ENCODE measurements at places on chromosomes 12 and 14.

GRCh38 chr12:6347367-6348338, 5.8 kb upstream of the TNFRSF1A start:
- no peaks in the 10 kb centered on the region for H3K36me3 ChIP-seq
- peaks cover 39% of the 10 kb centered on the region for H3K4me1 ChIP-seq
- H3K4me3 ChIP-seq = no peak overlapping the region
- no peak for DNase-seq

DNA sequence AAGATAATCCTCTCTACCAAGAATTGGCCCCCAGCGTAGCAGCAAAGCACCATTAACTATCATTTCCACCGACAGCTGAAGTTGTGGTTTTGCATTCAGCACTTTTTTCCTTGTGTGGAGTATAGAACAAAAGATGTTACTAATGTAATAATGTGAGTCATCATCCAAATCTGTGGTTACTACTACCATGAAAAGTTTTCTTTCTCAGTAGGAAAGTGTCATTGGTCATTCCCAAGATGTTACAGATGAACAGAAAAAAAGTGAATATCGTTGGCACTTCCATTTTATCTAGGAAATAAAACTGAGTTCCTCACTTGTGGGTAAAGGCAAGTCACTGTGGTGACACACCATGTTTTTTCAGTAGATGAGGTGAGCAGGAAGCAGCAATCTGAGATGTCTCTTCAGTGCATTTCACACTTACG, 30.3 kb upstream of the IFNG start:
- no peaks in the 10 kb centered on the region for H3K36me3 ChIP-seq
- peaks cover 3% of the 10 kb centered on the region for H3K27me3 ChIP-seq
- H3K4me1 ChIP-seq = peaks cover 45% of the 10 kb centered on the region
- peak; percentile 68 for DNase-seq
- H3K4me3 ChIP-seq = peak overlapping the region; percentile 6

DNA sequence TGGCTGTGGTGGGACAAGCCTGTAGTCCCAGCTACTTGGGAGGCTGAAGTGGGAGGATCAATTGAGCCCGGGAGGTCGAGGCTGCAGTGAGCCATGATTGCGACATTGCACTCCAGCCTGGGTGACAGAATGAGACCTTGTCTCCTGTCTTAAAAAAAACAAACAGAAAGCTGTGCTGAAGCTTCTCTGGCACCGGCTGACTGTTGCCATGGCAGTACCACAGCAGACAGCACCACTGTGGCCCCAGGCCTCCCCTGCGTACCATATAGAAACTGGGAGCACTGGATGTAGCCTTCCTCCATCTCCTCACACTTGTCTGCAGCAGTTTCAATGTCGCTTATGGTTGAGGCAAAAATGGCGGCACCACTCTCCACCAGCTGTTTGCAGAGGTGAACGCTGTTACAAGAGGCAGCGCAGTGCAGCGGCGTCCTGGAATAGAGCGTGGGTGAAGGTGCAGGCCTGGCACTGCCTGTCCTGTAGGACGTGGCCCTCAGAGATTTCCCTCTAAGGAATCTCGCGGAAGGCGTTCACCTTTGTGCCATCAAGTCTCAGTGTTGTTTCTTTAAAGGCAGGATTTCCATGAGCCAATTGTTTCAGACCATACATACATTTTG, 21.9 kb downstream of the ZFYVE21 start:
- DNase-seq = no peak
- H3K27me3 ChIP-seq = no peaks in the 10 kb centered on the region
- H3K27ac ChIP-seq = no peak overlapping the region
- no peak overlapping the region for H3K4me3 ChIP-seq
- H3K4me1 ChIP-seq = no peaks in the 10 kb centered on the region
- no peaks in the 10 kb centered on the region for H3K36me3 ChIP-seq

DNA sequence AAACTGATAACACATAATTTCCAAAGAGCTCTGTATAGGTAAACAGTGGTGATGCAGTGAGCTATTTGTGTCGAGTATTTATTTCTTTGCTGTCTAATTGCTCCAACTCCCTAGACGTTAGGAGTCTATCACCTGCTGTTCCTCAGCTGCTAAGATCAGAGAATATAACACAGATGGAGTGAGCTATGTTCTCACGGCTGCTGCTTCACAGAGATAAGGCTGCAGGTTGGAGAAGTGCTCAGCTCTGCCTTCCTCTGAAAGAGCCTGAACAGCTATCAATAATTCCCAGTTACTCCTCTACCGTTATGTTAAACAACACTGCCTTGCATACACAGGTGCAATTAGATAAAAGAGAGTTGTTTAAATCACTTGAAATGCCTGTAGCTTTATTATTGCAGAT, 103.2 kb upstream of the MDGA2 start:
- no peaks in the 10 kb centered on the region for H3K4me1 ChIP-seq
- H3K27ac ChIP-seq = no peak overlapping the region
- no peak overlapping the region for H3K4me3 ChIP-seq
- no peaks in the 10 kb centered on the region for H3K27me3 ChIP-seq
- no peak for DNase-seq

DNA sequence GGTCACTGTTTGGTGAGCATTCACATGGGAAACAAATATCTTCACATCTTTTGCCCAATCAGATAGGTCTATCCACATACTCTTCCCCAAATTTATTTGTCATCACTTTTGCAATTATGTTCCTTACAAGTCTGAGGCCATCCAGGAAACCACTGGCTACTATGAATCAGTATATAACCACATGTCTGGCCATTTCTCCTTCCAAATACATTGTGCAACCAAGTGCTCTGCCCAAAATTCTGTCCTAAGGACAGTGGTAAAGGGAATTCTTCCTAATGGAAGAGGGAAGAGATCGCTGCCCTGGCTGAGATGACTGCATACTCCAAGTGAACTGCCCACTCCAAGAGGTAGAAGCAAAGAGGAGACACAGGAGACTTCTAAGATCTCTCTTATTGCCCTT, 148.9 kb upstream of the MAX start:
- no peak for DNase-seq
- no peak overlapping the region for H3K4me3 ChIP-seq
- H3K27ac ChIP-seq = no peak overlapping the region
- no peaks in the 10 kb centered on the region for H3K36me3 ChIP-seq
- H3K27me3 ChIP-seq = no peaks in the 10 kb centered on the region

DNA sequence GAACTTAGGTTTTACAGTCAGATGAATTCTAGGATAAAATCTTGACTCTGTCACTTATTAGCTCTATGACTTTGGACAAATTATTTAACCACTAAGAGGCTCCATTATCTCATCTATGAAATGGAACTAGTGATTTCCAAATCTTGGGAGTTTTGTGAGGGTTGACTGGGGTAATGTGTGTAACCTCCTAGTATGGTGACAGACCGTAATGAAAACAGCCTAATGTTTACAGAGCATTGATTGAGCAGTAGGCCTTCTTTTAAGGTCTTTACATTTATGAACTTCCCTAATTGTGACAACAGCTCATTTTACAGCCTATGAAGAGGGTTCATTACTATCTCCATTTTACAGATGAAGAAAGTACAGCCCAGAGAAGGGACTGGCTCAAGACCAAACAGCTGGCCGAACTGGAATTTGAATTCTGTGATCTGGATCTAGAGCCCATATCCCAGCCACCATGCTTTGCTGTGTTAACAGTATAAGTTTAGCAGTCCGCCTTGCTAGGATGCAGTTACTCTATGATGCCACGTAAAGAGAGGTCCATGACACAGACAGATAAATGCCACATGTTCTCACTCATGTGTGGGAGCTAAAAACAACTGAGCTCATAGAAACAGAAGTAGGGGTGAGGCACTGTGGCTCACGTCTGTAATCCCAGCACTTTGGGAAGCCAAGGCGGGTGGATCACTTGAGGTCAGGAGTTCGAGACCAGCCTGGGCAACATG, 9.1 kb upstream of the FBXL14 start:
- no peaks in the 10 kb centered on the region for H3K27me3 ChIP-seq
- no peak for DNase-seq
- H3K27ac ChIP-seq = peak overlapping the region; percentile 79

DNA sequence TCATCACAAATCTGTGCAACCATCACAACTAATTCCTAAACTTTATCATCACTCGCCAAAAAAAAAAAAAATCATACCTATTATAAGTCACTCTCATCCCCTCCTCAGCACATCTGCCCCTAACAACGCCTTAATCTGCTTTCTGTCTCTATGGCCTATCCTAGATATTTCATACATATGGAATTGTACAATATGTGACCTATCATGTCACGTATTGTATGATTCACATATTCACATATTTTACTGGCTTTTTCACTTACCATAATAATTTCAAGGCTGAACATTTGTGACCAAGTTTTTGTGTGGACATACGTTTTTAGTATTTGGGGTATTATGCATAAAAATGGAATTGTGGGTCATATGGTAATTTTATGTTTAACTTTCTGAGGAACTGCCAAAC, 400.7 kb downstream of the DAD1 start:
- no peak overlapping the region for H3K27ac ChIP-seq
- no peak for DNase-seq
- no peaks in the 10 kb centered on the region for H3K27me3 ChIP-seq
- no peaks in the 10 kb centered on the region for H3K36me3 ChIP-seq
- H3K4me1 ChIP-seq = no peaks in the 10 kb centered on the region

- no peak for DNase-seq
- no peak overlapping the region for H3K4me3 ChIP-seq
- no peak overlapping the region for H3K27ac ChIP-seq
- H3K27me3 ChIP-seq = peaks cover 2% of the 10 kb centered on the region
- H3K4me1 ChIP-seq = no peaks in the 10 kb centered on the region
Measured at GRCh38 chr14:60353420-60353819, 104.4 kb downstream of the PPM1A start.

- no peak overlapping the region for H3K4me3 ChIP-seq
- H3K36me3 ChIP-seq = no peaks in the 10 kb centered on the region
- H3K27ac ChIP-seq = no peak overlapping the region
- peaks cover 8% of the 10 kb centered on the region for H3K4me1 ChIP-seq
- no peak for DNase-seq
- peaks cover 33% of the 10 kb centered on the region for H3K27me3 ChIP-seq
Measured at GRCh38 chr14:69040353-69040752, 61.3 kb upstream of the ACTN1 start.

GRCh38 chr12:67318786-67319185, 49.6 kb downstream of the CAND1 start:
- no peaks in the 10 kb centered on the region for H3K27me3 ChIP-seq
- peaks cover 63% of the 10 kb centered on the region for H3K36me3 ChIP-seq
- DNase-seq = no peak
- no peak overlapping the region for H3K27ac ChIP-seq
- peaks cover 13% of the 10 kb centered on the region for H3K4me1 ChIP-seq

GRCh38 chr14:103206836-103207387, 83.7 kb downstream of the TNFAIP2 start:
- DNase-seq = no peak
- no peak overlapping the region for H3K27ac ChIP-seq
- H3K27me3 ChIP-seq = peaks cover 33% of the 10 kb centered on the region
- peaks cover 2% of the 10 kb centered on the region for H3K4me1 ChIP-seq
- H3K4me3 ChIP-seq = no peak overlapping the region

GRCh38 chr12:3681595-3682061, 71.3 kb downstream of the CRACR2A start:
- H3K27ac ChIP-seq = no peak overlapping the region
- no peak overlapping the region for H3K4me3 ChIP-seq
- no peaks in the 10 kb centered on the region for H3K27me3 ChIP-seq

DNA sequence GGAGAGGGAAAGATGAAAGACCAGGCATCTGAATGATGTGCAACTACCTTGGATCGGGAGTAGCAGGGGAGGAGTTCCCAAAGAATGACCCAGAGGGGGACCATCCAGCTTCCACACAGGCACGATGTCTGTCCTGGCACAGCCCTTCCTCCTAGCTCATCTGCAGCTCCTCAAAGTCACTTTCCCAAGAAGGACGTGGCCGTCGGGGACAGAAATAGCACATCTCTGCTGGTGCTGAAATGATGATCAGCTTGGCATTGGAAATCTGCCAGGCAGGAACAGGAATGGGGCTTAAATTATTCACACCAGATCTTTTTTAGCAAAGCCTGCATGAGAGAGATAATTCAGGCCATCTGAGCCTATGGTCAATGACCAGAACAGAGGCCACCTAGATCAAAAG, 41.7 kb downstream of the TSPAN11 start:
- peaks cover 7% of the 10 kb centered on the region for H3K27me3 ChIP-seq
- H3K4me3 ChIP-seq = no peak overlapping the region
- no peaks in the 10 kb centered on the region for H3K4me1 ChIP-seq
- no peak for DNase-seq
- no peaks in the 10 kb centered on the region for H3K36me3 ChIP-seq

GRCh38 chr14:61638595-61639387, 56.5 kb upstream of the HIF1A start:
- DNase-seq = no peak
- no peak overlapping the region for H3K4me3 ChIP-seq
- peaks cover 2% of the 10 kb centered on the region for H3K36me3 ChIP-seq
- no peaks in the 10 kb centered on the region for H3K27me3 ChIP-seq

DNA sequence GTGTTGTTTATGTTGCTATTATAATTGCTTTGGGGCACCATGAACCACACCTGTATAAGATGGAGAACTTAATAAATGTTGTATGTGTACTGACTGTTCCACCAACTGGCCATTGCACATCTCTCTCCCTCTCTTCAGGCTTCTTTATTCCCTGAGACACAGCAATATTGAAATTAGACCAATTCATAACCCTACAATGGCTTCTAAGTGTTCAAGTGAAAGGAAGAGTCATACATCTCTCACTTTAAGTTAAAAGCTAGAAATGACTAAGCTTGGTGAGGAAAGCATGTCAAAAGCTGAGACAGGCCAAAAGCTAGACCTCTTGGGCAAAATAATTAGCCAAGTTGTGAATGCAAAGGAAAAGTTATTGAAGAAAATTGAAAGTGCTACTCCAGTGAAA, 373.3 kb downstream of the RGS6 start:
- no peak overlapping the region for H3K27ac ChIP-seq
- no peaks in the 10 kb centered on the region for H3K4me1 ChIP-seq
- no peaks in the 10 kb centered on the region for H3K36me3 ChIP-seq
- peaks cover 12% of the 10 kb centered on the region for H3K27me3 ChIP-seq
- no peak for DNase-seq
- no peak overlapping the region for H3K4me3 ChIP-seq

- DNase-seq = peak; percentile 55
- peaks cover 8% of the 10 kb centered on the region for H3K4me1 ChIP-seq
- H3K27ac ChIP-seq = no peak overlapping the region
- H3K27me3 ChIP-seq = no peaks in the 10 kb centered on the region
- peaks cover 2% of the 10 kb centered on the region for H3K36me3 ChIP-seq
Measured at GRCh38 chr12:26633591-26634210, 199.3 kb downstream of the ITPR2 start.

- no peak for DNase-seq
- H3K27ac ChIP-seq = no peak overlapping the region
- no peak overlapping the region for H3K4me3 ChIP-seq
- H3K36me3 ChIP-seq = no peaks in the 10 kb centered on the region
- H3K4me1 ChIP-seq = no peaks in the 10 kb centered on the region
- H3K27me3 ChIP-seq = no peaks in the 10 kb centered on the region
Measured at GRCh38 chr12:17999174-17999801, 90.7 kb downstream of the RERGL start.

DNA sequence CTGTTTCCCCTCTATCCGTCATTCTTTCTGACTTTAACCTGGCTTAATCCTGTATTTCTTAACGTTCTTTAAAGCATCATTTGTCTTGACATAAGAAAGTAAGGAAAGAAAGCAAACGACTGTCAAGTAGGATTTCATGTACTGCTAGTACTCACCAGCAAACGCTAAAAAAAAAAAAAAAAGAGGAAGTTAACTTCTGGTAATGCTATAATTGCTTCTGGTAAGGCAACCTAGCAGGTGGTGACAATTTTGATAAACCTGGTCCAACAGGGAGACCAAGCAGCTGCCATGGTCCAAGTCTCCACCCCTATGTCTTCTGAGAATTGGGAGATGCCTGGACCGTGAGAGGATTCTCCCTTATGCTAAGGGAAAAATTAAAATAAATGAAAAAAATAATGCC, 306.6 kb downstream of the DAD1 start:
- no peak overlapping the region for H3K27ac ChIP-seq
- DNase-seq = no peak
- no peaks in the 10 kb centered on the region for H3K36me3 ChIP-seq
- no peaks in the 10 kb centered on the region for H3K4me1 ChIP-seq
